CD14-positive monocyte (primary cell): ENCODE measurements at places on chromosomes 16 and 17.

DNA sequence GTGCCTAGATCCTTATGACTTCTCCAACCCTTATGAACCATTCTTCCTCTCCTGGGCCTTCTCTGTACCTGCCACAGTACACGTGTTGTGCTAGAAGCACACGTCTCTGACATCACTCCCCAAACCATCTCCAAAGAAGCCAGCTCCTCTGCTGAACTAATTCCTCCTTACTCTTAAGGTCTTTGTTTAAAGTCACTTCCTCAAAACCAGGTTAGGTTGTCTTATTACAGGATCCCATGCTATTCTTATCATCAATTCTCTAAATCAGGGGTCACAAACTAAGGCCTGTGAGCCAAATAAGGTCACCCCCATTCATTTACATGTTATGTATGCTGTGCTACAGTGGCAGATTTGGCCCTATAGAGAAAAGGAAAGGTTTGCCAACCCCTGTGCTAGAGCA, 4.0 kb downstream of the SUPT6H start:
- no peak for DNase-seq

GRCh38 chr17:21379080-21379711, 3.0 kb downstream of the KCNJ12 start:
- DNase-seq: no peak

GRCh38 chr16:29791845-29792807, 1.6 kb downstream of the KIF22 start:
- no peak for DNase-seq

- DNase-seq: no peak
These were observed 14.1 kb downstream of the CCL4 start for GRCh38 chr17:36117505-36118382.

- no peak for DNase-seq
These were observed 193.5 kb upstream of the KIF2B start for GRCh38 chr17:53629188-53629587.

DNA sequence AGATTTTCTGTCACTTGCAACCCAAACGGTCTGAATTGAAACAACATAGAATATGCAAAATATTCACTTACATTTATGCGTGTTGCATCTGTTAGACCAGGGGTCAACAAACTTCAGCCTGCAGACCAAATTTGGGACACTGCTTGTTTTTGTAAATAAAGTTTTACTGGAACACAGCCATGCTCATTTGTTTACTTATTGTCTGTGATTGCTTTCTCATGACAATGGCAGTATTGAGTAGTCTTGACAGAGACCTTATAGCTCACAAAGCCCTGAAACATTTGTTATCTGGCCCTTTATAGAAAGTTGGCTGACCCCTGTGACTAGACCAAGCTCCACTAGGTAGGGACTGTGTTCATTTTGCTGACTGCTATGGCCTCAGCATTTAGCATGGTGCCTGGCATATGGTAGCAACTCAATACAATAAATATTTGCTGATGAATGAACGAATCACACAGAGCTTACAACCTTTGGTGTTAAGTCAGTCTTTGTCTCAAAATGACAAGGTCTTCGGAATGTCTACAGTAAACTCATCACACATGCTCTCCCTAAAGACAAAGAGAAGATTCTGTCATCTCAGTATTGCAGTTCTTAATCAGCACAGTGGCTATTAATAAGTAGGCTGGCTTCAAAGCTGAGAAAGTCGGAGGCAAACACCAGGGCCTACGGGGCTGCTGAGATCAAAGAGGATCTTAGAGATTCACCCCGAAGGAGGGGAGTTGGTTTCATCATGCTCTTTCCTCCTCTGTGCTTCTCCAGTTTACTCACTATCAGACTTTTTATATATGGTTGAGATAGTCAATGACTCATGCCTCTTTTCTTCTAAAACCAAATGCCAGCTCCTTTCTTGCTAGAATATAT, 95.2 kb upstream of the AXIN2 start:
- no peak for DNase-seq

- DNase-seq: peak; percentile 57
These were observed 26.2 kb downstream of the ANKRD40 start for GRCh38 chr17:50681263-50682200.

DNA sequence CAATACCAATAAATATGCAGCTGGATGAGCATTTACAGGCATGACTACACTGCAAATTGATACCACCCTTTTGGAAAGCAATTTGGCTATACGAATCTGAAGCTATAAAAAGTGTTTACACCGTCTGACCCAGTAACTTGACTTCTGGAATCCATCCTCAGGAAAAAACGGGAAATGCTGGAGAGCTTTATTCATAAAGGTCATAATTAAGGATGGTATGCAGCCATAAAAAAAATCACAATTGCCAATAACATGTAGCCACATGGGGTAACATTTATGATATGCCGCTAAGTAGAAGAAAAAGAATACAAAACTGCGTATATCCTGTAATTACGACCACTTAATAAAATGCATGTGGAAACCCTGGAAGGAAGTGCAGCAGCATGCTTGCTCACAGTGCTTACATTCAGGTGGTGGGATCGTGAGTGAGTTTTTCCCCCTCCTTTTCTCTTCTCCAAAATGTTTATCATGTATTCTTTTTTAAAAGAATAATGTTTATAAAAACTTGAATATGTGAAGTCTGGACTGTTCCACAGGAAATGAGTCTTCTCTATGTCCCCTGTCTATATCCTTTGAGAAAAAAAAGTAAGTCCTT, 34.2 kb downstream of the COPRS start:
- no peak for DNase-seq

GRCh38 chr17:29614349-29615047, 8.2 kb downstream of the CORO6 start:
- DNase-seq: no peak

DNA sequence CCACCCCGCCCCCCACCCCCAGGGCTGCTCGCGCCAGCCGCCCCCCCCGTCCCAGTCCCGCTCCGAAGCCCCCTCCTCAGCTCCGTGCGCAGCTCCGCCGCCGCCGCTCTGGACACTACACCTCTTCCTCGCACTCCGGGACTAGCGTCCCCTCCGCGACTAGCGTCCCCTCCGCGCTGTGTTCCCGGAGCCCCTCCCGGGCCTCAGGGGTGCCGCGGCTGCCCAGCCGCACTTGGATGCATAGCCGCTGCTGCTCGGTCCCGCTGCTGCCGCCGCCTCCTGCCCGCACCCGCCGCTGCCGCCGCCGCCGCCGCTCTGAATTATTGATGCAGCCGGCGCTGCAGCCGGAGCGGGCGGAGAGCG, at the start of gene CBLN1:
TSS of gene CBLN1 (minus strand) at position 359 of the 363 bp plus-strand sequence. CDS start 373 bp downstream, outside the sequence.
- DNase-seq: no peak

DNA sequence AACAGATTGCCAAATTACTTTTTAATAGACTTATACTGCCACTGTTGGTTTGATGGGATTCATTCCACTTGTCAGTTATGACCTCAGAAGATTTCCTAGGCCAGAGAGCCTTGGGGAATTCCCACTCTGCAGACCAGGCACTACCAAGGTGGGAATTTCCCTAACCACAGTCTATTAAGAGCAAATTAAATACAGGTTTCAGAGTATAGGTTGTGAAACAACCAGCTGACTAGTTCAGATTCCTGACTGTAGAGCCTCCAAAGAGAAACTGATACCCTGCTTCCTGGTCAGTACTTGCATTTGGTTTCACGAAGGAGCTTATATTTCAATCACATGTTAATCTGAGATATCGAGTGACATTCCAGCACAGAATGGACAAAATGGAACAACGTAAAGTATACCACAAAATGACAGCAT, 186.5 kb downstream of the STX8 start:
- DNase-seq: no peak

GRCh38 chr17:43532581-43532980, 13.6 kb downstream of the ETV4 start:
- DNase-seq: no peak

GRCh38 chr17:78925662-78926555, 722 bp upstream of the TIMP2 start:
- peak; percentile 51 for DNase-seq

DNA sequence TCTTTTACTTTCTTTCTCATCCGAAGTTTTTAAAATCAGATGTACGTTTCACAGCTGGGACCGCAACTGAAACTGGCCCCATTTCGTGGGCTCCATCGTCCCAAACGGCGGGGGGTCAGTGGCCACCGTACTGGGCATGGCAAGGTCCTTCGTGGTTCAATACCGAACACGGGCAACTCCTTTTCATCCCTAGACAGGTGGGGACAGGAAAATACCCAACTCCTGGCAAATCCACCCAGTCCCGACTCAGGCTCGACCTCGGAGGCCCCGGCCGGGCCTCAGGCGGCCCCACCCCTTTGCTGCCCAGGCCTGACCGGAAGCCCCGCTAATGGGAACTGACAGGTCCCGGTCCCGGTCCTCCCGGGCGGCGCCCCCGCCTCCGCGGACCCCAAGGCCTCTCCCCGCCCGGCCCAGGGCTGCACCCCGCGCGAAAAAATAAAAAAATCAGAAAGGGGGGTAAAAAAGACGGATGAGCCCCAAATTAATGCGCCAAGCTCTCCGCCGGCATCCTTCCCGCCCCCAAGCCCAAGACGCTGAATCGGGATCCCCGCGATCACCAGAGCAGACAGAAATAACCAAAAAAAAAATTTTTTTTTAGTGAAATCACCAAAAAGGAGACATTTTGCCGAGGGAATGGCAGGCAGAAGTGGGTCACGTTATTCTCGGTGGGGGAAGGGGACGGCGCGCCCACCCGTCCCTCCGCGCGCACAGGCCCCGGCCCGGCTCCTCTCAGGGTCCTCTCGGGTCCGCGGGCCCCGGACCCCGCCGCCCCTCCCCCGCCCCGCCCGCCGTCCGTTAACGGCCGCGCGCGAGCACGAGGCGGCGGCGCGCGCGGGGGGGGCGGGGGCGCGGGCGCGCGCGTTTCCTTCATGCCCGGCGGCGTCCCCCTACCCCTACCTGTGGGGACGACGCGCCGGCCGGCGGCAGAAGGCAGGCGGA, 562 bp downstream of the ZC3H7A start:
- peak; percentile 60 for DNase-seq

- DNase-seq: no peak
These were observed 8.7 kb downstream of the CLUAP1 start for GRCh38 chr16:3509470-3509928.

DNA sequence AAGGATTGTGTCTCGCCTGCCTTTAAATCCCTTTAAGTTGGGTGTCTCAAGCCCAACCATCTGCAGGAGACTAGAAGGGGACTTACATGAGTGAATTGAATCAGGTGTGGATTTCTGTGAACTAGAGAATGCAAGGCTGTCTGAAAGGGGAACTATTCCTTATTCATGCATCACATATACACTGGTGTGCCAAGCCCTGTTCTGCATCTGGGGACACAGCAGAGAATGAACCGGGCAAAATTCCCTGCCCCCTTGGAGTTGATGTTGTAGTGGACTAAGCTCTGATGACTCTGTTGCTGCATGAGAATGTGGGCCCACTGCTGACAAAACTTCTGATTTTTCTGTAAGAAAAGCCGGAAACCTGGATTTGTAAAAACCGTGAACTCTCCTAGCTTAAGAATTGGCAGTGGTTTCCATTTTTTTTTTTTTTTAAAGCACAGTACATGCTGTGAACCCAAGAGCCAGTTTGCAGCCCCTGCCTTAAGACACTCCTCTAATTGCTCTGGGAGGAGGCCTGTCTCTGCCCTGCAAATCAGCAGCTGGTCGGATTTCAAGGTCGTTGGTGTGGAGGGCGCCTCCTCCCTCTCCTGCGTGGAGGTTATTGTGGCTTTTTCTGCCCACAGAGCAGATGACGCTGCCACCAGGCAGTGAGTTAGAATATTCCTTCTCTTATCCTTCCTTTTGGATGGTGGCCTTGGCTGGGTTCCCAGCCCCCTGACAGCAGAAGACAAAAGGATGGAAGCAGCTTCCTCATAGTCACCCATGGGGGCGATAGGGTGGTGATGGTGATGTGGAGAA, 131.0 kb downstream of the PRKCB start:
- DNase-seq: peak; percentile 13

DNA sequence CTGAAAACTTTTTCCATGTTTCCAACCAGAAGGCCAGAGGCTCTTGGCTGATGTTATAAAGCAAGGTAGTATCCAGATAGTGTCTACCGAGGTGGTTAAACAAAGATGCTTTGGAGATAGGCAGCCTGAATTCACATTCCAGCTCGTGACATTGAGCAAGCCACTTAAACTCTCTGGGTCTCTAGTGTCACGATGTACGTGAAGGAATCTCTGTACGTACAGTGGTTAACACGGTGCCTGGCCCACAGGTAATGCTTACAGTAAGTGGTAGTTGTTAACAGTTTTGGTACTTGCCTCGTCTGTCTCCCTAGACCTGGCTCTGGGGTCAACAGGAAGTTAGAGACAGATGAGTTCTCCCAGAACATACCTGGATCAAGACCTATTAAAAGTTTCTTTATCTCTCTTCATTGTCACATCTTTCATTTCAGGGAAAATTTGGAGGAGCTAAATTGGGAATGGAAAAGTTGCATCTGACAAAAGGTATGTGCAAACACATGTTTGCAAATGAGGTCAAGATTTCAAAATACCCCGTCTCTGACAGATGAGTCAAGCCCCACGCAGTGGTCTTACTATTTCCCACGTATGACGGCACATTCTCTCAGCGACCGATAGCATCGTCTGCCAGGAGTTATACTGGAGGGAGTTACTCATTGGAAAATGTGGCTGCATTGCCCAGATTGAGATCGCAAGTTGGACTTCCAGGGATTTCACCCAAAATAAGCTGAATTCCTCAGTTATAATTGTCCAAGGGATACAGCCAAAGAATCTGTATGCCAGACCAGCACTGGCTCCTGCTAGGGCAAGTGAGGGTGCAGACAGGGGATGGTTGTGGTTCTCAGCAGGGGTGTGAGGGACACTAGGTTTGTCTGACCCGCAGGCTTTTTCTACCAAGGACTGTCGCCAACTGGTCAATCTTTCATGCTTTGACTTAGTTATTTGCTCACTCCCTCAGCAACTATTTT, 18.9 kb upstream of the MYH10 start:
- DNase-seq: no peak

DNA sequence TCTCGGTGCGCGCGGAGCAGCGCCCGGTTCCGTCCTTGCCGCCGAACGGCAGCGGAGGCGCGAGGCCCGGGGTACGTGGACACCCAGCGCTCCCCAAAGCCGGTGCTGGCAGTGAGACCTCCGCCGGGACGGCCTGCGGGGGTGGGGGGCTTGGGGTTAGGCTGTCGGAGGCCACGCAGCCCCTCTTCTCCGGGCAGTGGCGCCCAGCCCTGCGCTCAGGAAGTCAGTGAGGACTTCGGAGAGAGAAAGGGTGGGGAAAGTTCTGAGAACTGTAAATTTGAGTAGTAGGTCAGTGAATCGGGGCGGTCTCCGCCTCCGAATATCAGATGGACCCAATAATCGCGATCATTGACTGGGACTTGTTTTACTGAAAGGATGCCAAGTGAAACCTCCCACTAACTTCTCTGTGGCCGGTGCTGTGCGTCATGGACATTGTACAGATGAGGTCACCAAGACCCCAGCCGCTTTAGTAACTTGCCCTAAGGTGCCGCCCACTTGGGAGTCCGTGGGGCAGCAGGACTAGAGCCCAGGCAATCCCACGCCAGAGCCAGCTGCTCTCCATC, 468 bp downstream of the IL4R start:
- peak; percentile 89 for DNase-seq

- peak; percentile 81 for DNase-seq
These were observed 1.0 kb upstream of the CKLF start for GRCh38 chr16:66551348-66551759.
